Cerebellar nuclear complex (tissue), 1 donor: ENCODE measurements at places on chromosomes 1 and 21.

- no peak for DNase-seq
Observed at GRCh38 chr1:172322219-172323061, 98.0 kb upstream of the C1orf105 start.

GRCh38 chr1:166166329-166166697, 488 bp downstream of the FAM78B start:
- no peak for DNase-seq

- no peak for DNase-seq
Observed at GRCh38 chr21:35594905-35595304, 465.4 kb downstream of the SETD4 start.

GRCh38 chr1:222387007-222387814, 160.7 kb downstream of the HHIPL2 start:
- no peak for DNase-seq

DNA sequence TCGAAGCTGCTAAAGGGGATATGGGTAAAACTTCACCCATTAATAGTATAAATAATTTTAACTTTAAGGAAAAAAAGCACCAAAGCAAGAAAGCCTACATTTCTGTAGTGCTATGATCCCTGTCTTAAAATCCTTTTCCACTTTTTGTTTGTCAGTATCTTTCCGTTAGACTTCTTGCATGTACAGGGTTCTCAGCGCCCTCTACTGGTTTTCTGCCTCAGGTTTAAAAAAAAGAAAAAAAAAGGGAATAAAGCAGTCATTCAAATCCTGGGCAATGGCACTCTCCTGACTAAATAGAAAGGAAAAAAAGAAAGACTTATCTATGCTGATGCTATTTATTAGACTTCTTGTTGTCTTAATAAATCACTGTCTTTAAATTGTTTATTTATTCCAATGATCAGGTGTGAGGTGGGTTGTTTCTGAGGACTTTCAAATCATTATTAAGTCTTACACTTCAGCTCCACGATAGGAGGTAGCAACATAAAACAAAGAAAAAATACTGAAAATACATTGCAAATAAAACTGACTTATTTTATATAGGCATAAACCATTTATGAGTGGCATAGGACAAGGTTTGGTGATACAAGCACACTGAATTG, 475.4 kb upstream of the NR5A2 start:
- DNase-seq = no peak

- DNase-seq = no peak
Observed at GRCh38 chr1:11654939-11655808, 497 bp downstream of the FBXO44 start.

- no peak for DNase-seq
Observed at GRCh38 chr1:6007318-6008083, 15.3 kb upstream of the NPHP4 start.

- no peak for DNase-seq
Observed at GRCh38 chr1:208358651-208359050, 114.5 kb upstream of the PLXNA2 start.

GRCh38 chr1:69524015-69524414, 43.7 kb upstream of the LRRC7 start:
- DNase-seq = no peak

GRCh38 chr1:241666419-241666818, 14.3 kb downstream of the WDR64 start:
- no peak for DNase-seq

DNA sequence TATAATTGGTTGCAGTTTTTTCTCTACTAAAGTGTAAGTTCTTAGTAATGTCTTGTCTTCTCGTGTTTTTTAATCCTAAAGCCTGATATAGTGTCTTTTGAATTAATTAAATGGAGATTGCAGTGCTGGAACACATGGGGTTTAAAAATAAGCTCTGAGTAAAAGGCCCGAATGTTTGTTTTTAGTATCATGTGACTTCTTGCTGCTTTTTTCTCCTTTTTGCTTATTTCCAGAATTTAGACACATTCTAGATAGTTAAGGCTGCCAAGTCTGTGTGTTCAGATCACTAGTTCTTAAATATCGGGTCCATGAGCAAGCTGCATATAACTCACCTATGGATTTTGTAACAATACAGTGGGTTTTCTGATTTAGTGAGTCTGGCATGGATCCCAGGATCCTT, 27.5 kb downstream of the KCTD3 start:
- no peak for DNase-seq

DNA sequence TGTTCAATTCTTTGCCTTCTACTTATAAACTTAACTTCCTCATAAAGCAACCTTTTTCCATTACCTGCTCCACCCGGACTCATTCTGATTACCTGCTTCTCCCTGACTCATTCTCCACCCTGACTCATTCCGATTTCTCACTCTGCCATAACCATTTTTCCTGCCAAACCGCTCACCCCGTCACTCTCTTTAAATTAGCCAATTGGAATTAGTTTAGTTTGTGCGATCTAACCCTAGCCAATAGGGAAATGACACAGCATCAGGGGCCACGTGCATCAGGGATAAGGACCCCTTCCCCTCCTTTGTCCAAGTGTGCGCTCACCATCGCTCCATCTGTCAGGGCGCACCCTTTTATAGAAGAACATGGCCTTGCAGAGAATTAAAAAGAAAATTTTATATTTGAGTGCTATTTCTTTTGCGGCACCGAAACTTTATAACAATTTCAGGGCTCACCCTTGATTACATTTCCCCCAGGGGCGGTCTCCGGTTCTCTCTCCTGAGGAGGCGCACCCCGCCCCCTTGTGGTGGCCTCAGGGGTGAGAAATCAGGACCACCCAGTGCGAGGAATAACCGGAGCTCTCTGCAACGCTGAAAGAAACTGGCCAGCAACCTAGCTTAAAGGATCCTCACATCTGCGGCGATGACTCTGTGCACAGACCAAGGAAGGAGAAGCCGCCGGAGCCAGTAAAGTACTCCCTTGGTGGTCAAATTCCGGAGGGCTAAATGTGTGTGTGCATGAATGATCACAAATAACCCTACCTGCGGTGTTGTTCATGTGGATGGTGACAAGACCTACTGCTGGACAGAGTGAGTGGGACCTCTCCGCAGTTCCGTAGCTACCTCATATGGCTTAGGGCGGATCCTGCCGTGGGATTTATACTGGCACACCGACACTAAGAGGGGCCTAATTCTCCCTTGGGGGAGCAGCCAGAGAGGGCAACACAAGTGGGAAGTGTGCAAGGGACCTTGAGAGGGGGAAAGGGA, 30.3 kb upstream of the CBR3 start:
- no peak for DNase-seq

- no peak for DNase-seq
Observed at GRCh38 chr1:70847013-70847412, 200.6 kb downstream of the PTGER3 start.

DNA sequence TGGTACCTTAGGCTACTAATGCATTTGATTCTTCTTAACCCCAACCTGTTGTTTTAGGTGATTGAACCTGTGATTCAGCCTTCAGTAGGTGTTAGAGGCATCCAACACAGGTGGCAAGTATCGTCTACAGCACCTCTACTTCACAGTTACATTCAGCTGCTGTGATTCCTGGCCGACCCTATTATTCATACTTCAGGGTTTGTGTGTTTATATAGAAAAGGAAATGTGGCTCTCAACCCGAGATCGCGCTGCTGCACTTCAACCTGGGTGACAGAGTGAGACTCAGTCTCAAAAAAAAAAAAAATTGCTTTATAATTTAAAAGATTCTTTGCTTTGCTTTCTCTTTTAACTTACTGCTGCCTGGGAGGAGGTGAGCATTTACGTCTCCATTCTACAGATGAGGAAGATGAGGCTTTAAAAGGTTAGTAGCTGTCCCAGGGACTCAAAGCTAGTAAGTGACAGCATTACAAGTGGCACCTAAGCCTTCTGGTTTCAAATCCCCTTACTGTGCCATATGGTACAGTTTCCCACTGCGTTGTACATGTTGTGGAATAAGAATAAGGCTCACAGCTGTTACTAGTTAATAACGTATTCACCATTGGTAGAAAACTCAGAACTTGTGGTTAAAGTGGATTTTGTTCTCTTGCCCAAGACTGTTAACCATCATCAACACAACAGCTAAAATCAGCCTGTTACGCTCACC, 9.9 kb upstream of the GPR25 start:
- no peak for DNase-seq

DNA sequence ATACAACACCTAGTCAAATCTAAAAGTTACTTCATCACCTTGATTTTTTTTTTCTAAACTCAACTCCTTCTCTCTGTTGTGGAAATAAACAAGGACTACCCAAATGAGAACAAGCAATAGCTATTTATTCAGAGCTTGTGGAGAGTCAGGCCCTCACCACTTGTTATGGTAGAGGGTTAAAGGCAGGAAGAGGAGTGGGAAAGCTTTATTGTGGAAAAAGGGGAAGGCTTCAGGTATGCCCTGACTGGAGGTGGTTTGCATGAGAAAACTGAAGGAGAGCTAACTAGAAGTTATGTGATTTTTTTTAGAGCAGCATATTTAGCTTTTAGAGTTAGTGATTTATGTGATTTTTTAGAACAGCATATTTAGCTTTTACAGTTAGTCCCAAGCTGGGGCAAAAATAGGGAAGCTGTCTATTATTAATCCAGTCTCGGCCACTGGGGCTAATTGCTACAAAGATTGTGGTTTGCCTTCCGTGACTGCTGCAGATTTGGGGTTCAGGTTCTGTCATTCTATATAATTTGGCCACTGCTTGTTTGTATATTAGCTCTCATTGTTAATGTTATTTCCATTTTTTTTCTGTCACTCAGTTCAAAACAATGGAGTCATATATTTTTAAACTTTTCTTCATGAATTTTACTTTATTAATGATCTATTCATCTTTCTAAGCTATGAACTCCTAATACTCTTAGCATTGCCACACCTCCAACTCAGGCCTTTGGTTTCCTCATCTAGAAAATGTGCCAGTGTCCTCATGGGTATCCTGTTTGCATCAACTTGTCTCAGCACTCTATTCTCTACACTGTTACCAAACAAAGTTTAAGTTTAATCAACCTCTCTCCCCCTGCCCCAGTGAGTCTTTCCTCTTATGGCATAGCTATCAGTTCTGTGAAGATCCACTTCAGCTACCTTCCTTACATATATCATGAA, 713.0 kb downstream of the BRINP3 start:
- DNase-seq = no peak

- no peak for DNase-seq
Observed at GRCh38 chr1:6795661-6796060, 10.4 kb downstream of the CAMTA1 start.

- DNase-seq = no peak
Observed at GRCh38 chr1:15354580-15354965, 55.1 kb upstream of the EFHD2 start.

DNA sequence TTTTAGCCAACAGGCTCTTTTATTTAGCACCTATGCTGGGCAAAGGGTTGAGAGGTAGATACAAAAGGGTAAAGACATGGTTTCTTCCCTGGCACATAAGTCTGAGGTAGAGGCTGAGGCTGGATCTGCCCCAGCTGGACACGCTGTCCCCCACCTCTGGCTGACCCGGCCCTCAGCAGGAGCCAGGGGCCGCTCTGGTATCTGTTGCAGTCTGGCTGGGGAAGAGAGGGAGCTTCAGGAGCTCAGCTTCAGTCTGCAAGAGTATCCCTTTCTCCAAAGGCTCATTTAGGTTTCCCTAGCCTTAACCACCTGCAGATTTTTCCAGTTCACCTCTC, 14.2 kb downstream of the BLACAT1 start:
- no peak for DNase-seq

GRCh38 chr1:64203420-64203819, at the start of gene UBE2U:
Gene UBE2U, plus strand, starts transcription at chr1:64203623. Its CDS starts 428 bp downstream, at chr1:64204051.
- no peak for DNase-seq

DNA sequence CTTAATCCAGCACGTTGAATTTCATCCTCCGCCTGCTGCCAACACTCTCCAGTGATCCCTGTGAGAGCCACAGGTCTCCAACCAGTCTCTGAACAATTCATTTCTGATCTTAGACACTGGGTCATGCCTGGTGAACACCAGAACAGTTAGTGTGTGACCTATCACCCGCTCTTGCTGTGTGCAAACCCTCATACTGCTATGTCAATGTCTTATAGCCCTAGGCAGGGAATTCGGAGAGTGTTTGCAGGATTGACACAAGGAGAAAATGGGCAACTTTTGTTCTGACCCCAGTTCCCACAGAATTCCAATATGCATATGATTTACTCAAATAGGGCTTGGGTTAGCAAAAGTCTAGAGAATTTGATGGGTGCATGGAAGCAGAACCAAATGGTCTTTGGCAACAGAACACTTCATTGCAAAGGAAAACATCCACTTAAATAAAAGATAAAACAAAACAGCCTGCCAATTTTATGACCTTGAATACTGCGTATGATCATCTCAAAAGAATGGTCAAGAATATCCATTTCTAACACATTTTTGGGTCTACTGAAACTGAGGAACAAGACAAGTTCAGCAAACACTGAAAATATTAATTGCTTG, 23.0 kb upstream of the GUCA2B start:
- no peak for DNase-seq

DNA sequence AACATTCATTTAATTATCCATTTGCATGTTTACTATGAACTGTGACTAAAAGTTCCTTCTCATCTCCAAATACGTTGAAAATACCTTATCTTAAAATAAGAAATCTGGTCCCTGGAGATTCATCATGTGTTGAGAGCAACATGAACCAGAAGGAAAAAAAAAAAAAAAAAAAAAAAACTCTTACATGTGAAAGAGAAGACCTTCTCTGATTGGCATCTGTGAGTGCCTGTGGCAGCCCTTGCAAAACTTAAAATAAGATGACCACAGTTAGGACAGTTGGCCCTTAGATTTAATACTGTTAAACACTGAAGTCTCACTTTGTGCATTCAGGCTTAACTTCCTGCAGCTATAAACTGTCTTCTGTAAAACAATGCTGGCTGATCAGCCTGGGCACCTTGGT, 1395.2 kb upstream of the ADGRL4 start:
- no peak for DNase-seq

DNA sequence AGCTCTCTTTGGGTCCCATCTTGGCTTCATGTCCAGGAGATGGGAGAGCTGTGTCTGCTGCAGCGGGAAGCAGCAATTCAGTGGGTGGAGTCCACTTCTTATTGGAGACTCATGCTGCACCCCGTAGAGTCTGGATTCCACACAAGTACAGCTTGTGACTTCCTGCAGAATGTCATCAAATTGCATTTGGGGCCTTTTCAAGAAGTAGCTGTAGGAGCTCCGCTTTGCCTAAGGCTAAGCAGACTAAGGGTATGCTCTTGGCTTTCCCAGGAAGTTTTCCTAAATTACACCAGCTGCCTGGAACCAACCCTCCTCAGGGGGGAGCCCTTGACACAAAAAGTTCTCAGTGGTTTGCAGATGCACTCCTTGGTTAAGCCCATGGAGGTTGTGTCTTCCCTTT, 5.7 kb upstream of the MOB3C start:
- DNase-seq = peak; percentile 12

- DNase-seq = no peak
Observed at GRCh38 chr1:12572522-12572921, 45.5 kb downstream of the DHRS3 start.

DNA sequence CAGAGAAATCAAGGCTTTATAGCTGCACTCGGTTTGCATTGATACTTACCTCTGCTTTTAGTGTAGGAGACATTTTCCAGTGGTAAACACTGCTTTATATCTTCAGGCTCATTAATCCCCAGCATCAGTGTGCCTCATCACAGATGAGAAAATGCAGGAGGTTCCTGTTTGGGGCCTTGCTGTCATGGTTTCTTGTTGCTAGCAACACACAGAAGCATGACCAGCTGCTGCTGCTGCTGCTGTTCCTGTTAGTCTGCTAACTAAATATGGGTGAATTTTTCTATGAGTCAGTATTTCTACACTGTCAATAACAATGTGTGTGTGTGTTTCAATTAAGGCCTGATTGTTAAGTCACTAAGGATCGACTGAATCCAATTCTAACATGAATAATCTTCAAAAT, 85.8 kb upstream of the RGS1 start:
- no peak for DNase-seq
